ENCODE measurements at places on chromosomes 16 and 17.

GRCh38 chr17:59753522-59754467 is 46.3 kb downstream of the VMP1 start:
- DNase-seq: peak; percentile 15

- no peak for DNase-seq
These were observed 108.1 kb downstream of the ABCC12 start for GRCh38 chr16:48047720-48048119.

GRCh38 chr16:62038225-62038624 is 2.0 kb upstream of the CDH8 start:
- DNase-seq: no peak

DNA sequence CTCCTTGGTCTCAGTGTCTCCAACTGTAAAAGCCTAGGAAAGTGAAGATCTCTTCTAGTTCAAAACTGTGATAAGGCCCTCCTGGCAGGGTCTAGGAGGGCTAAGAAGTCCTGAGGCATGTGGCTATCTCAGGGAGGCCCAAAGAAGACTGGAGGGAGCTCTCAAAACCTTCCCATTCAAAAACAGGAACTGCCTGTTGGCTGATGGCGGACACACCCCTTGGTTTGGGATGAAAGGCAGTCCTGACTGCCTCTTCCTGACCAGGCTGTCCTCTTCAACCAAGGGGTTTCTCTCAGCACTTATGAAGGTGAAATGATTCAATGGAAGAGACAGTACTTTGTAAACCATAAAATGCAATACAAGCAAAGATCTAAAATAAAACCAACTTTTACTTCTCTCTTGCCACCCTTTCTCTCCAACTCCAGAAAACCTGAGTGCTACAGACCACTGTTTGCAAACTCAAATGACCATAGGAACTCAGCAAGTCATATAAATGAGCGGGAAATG is 4.7 kb downstream of the ZNF764 start:
- DNase-seq: no peak

DNA sequence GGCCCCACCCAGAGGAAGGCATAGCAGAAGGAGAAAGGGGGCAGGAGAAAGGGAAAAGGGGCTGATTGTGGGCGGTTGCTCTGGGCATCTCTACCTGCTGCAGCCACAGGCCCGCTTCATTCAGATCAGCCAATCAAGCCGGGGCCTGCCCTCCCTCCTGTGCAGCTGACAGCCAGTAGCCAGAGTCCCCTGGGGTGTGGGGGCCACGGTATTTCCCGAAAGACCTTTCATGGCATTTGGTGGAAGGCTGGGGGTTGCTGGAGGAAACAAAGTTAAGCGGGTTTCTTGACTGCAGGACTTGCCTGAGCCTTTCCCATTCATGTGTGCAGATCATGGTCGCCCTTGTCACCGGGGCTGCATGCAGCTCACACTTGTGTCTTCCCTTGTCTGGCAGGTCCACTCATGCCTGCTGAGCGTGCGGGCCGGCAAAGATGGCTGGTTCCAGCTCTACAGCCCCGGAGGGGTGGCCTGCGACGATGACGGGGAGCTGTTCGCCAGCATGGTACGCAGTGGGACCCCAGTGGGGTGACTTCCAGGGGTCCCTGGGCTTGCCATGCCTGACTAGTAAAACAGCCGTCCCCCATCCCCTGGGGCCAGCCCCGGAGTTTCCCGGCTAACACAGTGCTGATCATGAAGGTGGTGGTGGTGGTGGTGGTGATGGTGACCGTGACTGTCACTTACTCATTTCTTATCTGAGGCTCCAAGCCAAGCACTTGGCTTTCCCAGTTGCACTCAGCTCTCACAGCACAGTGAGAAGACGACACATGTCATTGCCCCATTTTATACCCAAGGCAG is 82.7 kb upstream of the PLCG2 start:
- DNase-seq: no peak

DNA sequence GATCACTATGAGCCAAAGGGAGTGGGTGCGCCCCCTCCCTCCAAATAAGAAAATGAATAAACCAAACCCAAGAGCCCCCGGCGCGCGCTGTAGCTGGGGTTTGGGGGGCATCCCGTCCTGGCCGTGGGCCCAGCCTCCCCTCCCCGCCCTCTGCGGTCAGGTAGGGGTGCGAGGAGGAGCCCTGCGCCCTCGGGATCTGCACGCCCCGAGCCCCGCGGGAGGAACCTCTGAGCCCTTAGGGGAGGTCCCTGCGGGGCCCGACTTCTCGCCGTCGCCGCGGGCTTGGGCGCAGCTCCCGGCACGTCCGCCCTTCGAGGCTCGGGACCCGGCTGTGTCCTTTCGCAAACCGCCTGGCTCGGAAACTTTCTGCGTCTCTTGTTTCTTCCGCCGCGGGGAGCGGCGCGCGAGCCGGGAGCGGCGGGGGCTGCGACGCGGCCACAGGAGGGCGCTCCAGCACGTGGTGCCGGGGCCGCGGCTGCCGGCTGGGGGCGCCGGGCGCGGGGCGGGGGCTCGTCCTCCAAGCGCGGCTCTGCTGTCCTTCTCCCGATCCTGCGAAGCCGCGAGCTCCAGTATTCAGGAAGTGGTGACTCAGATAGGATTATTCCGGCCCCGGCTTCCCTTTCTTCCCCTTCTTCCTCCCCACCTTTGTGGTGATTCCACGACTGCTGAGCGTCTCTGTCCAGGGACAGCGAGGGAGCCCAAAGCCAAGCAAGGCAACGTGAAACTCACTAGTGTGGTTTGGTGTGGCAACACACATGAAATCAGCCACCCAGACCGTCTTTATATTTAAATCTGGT is 1.6 kb downstream of the PITPNC1 start:
- DNase-seq: peak; percentile 84

GRCh38 chr17:50260501-50260911 is 13.8 kb upstream of the TMEM92 start:
- DNase-seq: no peak

- no peak for DNase-seq
These were observed 3.8 kb downstream of the PRR29 start for GRCh38 chr17:64001763-64002529.

DNA sequence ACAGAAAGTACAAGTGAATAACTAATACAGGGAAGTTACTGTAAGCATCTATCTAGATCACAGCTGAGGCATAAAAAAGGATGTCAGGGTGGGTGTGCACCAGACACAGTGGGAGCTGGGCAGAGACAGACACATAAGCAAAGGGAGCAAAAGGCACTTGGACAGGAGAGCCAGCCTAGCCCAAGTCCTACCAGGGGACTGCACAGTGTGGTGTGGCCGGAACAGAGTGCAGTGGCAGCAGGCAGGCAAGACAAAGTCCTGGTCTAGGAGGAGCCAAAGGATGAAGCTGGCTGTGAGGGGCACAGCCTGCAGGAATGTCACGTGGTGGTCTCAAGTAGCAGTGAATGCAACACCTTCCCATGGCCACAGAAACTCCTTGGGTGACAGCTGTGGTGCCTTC is 21.9 kb downstream of the RAD51D start:
- no peak for DNase-seq

DNA sequence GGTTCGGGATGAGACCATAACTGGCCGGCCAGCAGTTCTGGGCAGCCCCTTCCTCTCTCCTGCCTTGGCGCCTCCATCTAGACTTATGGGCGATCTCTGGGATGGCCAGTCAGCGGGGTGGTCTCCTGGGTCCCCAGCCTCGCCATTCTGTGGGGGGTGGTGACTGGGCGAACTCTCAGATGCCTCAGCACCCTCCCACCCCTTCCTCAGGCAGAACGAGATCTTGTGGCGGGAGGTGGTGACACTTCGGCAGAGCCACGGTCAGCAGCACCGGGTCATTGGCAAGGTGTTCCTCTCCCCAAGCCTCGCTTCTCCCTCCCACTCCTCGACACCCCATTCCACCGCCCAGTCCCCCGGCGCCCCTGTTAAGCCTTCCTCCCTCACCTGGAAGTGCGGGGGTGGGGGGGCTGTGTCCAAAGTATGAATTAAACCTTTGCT is 1.6 kb downstream of the HSF4 start:
- DNase-seq: no peak

- DNase-seq: no peak
These were observed 24.2 kb downstream of the B9D1 start for GRCh38 chr17:19338031-19338990.

DNA sequence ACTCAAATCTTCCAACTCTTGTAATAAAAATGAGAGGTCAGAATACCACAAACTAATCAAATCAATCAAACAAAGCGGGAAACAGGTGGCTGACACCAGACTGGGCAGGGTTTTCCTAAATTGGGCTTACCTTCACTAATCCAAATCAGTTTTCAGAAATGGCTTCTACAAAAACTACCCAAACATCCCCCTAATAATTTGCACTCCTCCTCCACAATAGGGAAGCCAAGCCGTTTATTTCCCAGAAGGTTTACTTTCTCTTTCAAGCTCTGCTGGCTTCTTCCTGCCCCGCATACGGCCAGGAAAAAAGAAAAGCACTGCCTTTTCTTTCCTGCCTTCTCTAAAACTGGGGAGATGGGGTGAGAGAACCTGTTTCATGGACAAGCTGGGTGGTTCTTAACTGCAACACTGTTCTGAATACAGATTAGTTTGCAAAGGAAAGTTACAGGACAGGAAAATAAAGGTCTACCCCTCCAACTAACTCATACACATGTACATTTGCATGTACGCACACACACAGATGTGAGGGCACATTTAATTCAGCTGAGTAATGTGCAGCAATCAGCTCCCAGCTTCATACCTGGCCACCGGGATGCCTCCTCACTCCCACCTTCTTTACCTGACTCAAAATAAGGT is 9.2 kb downstream of the STAT3 start:
- no peak for DNase-seq

DNA sequence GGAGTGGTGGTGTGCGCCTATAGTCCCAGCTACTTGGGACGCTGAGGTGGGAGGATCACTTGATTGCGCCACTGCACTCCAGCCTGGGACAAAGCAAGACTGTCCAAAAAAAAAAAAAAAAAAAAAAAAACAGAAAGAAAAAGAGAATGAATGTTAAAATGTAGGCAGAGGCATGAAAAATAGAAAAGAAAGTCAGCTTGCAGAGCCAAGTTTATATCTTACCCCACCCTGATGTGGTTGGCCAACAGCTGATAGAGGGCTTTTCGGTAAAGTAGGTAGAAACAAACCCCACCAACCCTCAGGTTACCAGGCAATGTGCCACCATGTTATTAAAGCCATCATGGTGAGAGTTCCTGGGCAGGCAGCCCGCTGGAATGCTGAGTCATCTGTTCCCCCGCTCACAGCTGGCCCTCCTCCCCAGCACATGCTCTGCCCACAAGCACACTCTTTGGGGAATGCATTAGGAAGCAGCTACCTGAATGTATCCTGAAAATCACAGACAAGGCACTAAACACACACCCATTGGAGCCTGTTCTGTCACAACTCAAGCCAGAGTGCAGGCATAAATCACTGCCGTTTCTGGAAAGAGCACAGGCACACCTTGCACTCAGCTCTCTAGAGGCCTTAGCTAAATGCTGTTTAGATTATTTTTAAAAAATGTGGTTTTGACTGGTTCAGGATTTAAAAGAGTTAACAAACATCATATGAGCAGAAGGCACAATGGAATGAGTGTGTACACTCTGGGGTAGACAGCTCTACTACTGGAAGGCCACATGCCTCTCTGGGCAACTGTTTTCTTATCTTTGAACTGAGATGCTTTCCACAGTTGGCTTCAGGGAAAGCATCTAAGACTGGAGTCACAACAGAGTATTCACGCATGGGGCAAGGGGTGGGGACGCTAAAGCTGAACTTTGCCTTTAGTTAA is 128.5 kb downstream of the PARN start:
- peak; percentile 50 for DNase-seq

DNA sequence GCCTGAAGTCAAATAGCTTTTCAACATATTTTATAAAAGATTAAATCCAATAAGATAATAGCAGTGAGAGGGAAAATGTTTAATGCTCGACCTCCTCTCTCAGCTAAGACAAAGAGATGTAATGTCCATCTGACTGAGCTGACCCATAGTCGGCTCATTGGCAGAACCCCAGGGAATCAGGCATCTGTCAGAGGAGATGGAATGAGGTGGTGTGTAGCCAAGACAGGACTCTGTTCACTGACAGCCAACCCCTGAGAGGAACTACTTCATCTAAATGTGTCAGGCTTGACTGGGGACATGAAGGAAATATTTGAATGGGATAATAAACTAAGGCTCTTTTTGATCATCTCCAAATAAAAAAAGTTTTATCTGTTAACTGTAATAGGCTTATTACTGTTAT is 188.0 kb downstream of the CDH11 start:
- DNase-seq: no peak

- DNase-seq: no peak
These were observed 14.2 kb downstream of the POLR3K start for GRCh38 chr16:38941-39892.

DNA sequence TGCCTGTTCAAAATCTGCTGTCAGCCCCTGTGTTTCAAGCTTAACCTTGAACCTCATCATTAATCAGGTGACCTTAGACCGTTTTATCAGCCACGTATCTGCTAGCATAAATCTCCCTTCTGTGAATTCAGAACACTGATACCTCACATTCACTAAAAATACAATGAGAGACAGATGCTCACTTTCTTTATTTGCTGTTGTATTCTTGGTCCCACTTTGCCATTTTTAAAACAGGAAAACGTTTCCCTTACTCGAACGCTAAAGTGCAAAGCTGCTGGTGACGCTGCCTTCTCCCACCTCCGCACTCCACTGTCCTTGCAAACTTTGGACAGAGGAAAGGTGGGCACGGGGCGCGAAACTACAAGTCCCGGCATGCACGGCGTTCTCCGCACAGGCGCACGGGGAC is 220 bp upstream of the ARHGAP44 start:
- no peak for DNase-seq

DNA sequence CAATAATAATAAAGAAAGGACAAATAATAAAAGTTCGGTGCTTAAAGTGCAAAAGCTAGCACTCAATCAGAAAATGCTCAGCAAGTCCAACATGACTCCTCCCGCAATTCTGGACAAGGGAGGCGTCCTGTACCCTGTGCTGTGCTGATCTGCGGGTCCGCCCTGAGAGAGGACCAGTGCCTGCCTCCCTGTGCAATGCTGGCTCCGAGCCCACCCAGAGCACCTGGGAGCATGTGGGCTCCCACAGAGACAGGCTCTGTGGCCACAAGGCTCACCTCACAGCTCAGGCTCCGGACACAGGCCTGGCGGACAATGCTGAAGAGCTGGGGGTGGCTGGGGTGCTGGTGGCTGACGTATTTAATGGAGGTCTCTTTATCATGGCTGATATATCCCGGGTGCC is 11.1 kb downstream of the FLCN start:
- DNase-seq: no peak

DNA sequence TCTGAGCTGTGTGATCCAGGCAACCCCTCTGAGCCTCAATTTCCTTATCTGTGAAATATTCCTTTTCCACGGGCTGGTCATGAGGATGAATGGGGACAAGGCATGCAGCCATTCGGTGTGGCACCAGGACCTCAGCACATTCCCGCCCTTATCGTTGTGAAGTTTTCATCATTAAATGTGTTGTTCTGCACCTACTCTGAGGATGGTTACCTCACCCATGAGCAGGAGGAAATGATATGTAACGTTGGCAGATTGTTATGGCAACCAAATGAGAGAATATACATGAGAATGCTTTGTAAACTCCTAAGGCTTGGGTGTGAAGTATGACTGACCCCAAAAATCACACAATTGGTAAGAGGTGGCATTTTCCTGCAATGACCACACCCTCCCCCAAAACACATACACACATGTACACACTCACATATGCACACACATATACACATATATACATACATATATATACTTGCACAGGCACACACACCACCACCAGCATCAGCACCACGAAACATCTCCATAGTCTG is 39.5 kb downstream of the SMARCE1 start:
- no peak for DNase-seq

GRCh38 chr17:28807925-28808634 is 34.5 kb downstream of the FAM222B start:
- DNase-seq: peak; percentile 23

- no peak for DNase-seq
These were observed 104.1 kb downstream of the BANP start for GRCh38 chr16:88055356-88055755.

GRCh38 chr16:80936410-80936809 is 70.3 kb downstream of the CMC2 start:
- DNase-seq: no peak
